Activated CD4-positive, alpha-beta T cell treated with anti-CD3 and anti-CD28 coated beads, Interleukin-2, amount 50 U/mL, for 48 hours (primary cell): ENCODE measurements at places on chromosomes 12 and 14.

DNA sequence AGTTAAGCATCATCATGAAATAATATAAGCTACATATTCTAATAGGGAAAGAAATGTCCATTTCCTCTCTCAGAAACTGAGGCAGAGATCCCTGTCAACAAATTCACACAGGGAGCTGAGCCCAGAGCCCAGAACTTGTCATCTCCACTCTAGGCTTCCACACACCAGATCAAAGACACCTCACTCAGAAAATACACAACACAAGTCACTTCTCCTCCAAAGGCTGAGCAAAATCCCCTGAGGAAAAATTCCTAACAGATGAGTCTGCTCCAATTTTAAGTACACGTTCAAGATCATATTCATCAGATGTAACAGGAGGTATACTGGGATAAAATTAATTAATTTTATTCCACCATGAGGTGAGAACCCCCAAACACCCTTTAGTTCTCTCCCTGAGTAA lies 227.3 kb downstream of the DPF3 start:
- no peak for DNase-seq

GRCh38 chr12:107283652-107284051 lies 190.3 kb upstream of the CRY1 start:
- no peak for DNase-seq

DNA sequence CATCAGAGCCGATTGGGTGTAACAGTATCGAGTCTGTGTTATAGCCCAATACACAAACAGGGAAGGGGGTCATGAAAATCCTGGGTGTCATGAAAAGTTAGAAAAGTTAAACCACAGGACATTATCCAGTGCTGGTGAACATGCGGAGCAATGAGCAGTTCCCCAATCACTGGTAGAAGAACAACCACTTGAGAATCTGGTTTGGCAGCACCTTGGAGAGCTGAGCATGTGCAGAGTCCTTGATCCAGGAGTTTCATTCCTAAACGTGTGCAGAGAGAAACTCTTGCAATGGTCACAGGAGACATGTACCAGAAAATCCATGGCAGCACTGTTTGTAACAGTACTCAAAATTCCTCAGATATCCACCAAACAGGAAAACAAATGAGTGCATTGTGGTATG lies 23.0 kb upstream of the JDP2 start:
- no peak for DNase-seq

DNA sequence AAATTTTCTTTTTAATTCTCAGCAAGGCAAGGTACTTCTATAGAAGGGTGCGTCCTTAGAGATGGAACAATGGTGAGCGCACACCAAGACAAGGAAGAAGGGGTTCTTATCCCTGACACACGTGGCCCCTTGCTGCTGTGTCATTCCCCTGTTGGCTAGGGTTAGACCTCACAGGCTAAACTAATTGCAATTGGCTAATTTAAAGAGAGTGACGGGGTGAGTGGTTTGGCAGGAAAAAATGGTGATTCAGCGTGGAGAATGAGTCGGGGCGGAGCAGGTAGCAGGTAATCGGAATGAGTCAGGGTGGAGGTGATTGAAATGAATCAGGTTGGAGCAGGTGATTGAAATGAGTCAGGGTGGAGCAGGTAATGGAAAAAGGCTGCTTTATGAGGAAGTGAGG lies 36.3 kb upstream of the HECTD1 start:
- DNase-seq, result peak; percentile 43

DNA sequence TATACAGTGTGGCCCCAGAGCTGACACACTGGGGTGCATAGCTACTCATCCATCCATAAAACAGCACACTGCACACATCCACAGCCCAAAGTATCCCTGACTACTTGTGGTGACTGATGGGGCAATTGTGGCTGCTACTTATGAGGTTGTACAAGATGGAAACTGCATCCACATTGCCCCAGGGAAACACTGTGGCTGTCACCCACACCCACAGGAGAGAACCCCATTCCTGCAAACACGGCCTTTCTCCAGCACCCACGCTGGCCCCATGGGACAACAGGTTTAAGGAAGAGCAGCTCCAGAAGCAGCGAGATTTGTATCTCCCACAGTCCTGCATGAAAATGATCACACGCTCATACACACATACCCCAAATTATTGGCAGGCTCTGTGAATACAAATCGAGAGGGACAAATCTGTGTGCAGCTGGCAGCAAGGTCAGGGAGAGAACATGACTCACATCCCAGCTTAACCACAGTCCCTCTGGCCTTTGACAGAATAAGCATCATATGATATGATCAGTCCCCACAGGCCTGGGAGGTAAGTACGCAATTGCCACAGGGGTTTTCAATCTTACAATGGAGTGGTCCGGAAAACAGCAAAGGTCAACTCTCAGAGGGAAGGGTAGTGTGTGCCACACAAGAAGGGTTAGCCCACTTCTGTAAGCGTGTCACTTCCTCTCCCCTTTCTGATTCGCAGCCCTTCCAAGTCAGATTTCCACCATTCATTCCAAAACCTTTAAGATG lies 61.9 kb downstream of the ESR2 start:
- DNase-seq, result peak; percentile 42

- no peak for DNase-seq
Observed at GRCh38 chr12:112194601-112195247, 69.4 kb downstream of the TRAFD1 start.

DNA sequence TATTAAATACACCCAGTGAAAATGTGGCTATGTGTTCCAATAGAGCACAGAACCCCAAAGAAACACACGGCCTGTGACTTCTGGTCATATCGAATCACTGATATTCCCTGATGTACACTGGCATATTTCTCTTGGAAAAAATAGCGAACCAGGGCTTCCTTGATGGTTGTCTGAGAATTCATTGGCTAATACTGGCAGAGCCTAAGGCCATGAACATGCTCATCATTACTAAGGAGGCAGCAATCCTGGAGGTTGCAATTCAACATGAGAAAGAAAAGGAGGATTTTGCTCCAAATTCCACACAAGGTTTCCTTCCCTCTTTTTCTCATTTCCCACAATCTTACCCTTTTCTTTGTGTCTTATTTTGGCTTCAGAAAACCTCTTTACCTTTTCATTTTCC lies 212.9 kb upstream of the HMGA2 start:
- DNase-seq, result no peak

DNA sequence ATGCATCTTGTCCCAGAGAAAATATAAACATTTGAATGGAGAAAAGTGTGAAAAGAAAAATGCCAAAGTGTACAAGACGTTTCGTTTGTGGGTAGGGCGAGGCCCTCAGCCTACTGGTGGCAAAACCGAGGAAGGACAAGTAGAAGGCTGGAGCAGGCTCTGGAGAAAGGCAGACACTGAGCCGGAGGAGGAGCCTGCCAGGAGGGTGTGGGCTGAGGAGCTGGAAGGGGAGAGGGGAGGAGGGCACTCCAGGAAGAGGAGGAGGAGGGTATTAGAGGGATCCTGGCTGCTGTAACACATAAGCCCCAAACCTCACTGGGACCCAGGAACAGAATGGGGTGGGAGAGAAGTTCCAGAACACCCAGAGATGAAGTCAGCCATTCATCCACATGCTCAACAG lies 47.7 kb downstream of the CLMN start:
- DNase-seq, result no peak

DNA sequence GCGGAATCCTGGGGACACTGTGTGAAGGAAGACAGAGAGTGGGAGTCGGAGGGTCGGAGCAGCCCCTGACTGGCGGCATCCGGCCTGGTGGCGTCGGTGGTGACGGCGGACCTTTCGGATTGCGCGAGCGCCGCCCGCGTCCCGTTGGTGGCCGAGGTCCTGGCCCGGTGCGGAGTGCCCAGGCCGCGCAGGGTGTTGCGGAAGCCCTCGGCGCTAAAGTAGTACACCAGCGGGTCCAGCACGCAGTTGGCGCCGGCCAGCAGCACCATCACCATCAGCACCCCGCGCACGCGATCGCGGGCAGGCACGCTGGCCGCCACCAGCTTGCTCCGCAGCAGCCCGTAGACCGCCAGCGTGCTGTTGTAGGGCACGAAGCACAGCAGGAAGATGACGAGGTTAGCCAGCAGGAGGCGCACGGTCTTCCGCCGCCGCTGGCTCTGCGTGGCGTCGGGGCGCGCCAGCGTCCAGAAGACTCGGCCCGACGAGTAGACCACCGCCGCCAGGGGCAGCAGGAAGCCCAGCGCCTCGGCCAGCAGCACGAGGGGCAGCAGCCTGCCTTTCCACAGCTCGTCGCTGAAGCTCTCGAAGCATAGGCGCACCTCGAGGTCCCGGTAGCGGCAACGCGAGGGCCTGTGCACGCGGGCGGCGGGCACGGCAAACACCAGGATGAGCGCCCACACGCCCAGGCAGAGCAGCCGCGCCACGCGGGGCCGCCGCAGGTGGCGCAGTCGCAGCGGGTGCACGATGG lies 13.1 kb upstream of the CHD4 start:
- DNase-seq, result peak; percentile 61

GRCh38 chr12:132205271-132206045 lies 61.2 kb downstream of the NOC4L start:
- DNase-seq, result no peak

GRCh38 chr14:69572841-69573135 lies 1.9 kb downstream of the CCDC177 start:
- DNase-seq, result no peak

- DNase-seq, result no peak
Observed at GRCh38 chr12:95582230-95583058, 31.2 kb upstream of the USP44 start.

- DNase-seq, result no peak
Observed at GRCh38 chr14:88164906-88165534, 158.0 kb downstream of the KCNK10 start.

DNA sequence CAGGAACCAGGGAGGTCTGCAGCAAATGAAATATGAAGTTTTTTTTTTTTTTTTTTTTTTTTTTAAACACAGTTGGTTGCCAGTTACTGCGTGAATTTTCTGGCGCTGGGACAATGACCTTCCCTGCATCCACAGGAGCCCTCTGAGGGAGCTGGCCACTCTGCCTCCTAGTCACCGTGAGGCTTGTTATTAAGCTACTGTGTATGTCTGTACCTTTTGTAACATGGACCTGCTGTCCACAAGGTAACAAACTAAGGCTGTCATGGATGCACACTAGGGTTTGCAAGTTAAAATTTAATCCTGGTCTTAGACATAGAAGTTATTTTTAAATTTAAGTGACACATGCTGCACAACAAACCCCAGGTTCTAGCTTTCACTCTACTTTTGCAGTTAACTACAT lies 211.0 kb downstream of the SSPN start:
- DNase-seq, result no peak
